ENCODE measurements at places on chromosomes 13 and 19.

DNA sequence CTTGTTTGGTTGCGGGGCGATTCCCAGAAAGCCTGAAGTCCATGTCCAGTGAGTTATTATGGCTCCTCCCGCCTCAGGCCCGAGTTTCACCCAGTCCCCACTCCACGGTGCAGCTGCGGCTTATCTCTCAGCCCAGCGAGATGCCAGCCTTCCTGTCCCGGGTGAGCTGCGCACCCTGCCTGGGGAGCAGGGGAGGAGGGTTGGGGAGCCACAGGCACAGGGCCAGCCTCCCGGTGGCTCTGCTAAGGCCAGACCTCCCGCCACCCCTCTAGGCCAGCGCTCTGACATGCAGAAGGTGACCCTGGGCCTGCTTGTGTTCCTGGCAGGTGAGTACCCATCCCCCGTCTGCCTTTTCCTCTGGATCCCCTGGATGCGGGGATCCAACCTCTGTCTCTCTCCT, 3.5 kb downstream of the FXYD3 start:
- peak overlapping the region; percentile 94 for H3K27ac ChIP-seq
- H3K4me1 ChIP-seq, result peaks cover 62% of the 10 kb centered on the region
- H3K27me3 ChIP-seq, result no peaks in the 10 kb centered on the region
- H3K36me3 ChIP-seq, result no peaks in the 10 kb centered on the region

DNA sequence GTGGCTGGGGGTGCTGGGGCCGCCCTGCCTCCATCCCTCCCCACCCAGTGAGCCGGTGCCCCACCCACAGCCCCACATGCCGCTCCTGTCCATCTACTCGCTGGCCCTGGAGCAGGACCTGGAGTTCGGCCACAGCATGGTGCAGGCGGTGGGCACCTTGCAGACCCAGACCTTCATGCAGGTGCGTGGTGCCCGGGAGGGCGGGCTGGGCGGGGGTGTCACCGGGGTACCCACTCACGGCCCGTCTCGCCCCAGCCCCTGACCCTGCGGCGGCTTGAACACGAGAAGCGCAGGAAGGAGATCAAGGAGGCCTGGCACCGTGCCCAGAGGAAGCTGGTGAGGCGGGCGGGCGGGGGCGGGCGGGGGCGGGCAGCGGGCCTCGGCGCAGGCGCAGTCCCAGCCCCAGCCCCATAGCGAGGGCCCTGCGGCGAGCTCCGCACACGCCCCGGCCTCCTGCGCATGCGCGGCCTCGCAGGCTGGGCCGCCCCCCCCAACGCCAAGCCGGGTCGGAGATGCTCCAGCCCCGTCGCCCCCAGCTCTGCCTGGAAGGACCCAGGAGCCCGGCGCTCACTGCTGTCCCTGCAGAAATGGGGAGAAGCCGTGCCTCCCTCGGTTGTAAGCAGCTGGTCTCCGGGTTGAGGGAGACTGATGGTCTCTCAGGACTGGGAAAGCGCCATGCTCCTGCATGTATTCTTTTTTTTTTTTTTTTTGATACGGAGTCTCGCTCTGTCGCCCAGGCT, 7.7 kb downstream of the ARHGAP45 start:
- H3K27me3 ChIP-seq, result no peaks in the 10 kb centered on the region
- H3K27ac ChIP-seq, result no peak overlapping the region
- H3K4me1 ChIP-seq, result peaks cover 30% of the 10 kb centered on the region
- H3K36me3 ChIP-seq, result no peaks in the 10 kb centered on the region
- H3K4me3 ChIP-seq, result no peak overlapping the region
- DNase-seq, result no peak

GRCh38 chr13:101449790-101450748, 2.4 kb upstream of the ITGBL1 start:
- no peak overlapping the region for H3K4me3 ChIP-seq
- H3K4me1 ChIP-seq, result peaks cover 13% of the 10 kb centered on the region
- H3K36me3 ChIP-seq, result no peaks in the 10 kb centered on the region
- DNase-seq, result no peak

DNA sequence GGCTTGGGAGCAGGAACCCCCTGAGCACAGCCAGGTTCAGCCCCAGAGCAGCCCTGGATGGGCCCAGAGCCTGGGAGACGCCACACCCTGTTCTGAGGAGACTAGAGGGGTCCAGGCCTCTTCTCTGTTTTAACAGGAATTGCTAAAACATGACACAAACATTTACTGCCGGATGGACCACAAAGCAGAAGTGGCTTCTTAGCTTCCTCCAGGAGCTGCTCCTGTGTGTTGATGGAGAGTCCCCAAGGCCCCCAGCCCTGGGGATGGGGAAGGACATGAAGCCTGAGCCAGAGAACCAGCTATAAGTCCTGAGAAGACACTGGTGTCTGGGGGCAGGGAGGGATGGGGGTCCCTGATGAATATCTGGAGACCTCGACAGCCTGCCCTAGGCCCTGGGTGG, 14.6 kb downstream of the CEACAM3 start:
- no peak overlapping the region for H3K27ac ChIP-seq
- H3K27me3 ChIP-seq, result no peaks in the 10 kb centered on the region
- H3K4me3 ChIP-seq, result no peak overlapping the region
- no peaks in the 10 kb centered on the region for H3K4me1 ChIP-seq

DNA sequence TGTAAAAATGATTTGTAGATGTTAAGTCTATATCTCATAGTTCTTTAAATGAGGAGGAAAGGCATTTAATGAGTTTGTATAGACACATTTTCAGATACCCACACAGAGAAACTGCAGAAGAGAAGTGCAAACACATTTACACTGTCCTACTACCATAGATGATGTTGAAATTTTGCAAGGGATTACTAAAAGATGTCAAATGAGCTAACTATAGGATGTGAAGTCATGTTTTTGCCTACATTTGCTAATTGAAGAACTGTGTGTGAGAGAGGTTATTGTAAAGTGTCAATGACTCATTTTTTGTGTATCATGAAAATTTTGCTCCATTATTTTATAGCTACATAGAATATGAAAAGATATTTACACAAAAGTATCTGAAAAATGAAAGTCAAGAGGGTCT, 178.9 kb downstream of the ITGBL1 start:
- no peaks in the 10 kb centered on the region for H3K27me3 ChIP-seq
- H3K4me1 ChIP-seq, result peaks cover 6% of the 10 kb centered on the region
- H3K27ac ChIP-seq, result no peak overlapping the region
- H3K4me3 ChIP-seq, result no peak overlapping the region
- no peaks in the 10 kb centered on the region for H3K36me3 ChIP-seq
- no peak for DNase-seq

DNA sequence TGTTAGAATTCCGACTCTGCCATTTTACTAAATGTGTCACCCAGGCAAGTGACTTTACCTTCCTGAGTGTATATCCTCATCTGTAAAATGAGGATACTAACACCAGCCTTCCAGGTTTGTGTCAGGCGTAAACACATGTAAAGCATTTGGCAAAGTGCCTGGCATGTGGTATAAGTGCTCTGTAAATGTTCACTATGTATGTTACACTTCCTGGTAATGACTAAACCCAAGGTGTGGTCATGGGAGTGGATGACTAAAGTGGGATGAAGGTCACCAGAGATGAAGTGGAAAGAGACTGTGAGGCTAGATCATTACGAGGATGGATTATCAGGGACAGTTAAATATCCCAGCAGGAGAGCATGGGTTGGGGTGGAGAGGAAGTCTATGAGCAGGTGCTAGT, 25.6 kb downstream of the DEDD2 start:
- H3K27ac ChIP-seq, result no peak overlapping the region
- H3K27me3 ChIP-seq, result no peaks in the 10 kb centered on the region
- H3K4me3 ChIP-seq, result no peak overlapping the region
- no peak for DNase-seq

DNA sequence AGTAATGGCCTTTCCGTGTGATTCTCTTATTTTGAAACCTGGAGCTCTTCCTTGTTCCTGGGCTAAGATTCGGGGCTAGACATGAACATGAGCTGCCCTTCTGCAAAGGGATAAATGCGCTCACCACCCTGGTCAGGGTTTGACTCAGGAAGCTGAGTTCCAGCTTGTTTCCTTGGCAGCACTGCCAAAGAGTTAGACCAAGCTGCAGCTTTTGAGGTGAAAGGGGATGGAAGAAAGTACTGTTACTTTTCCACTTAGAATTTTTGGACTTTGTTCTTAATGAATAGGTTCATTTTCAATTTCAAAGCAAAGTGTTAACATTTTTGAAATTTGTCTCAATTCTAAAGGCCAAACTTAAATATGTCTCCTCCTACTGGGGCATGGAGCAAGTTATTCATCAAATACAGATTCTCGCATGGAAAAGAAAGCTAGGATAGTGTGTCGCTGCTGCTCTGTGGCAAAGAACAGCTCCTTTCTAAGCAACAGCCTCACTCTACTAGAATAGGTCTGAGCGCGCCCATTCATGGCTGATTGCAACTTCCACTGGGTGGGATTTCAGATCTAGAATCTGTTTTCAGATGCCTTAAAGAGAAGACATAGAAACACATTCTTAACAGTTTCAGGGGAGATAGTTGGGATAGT, 2.2 kb downstream of the RGCC start:
- no peak for DNase-seq
- peak overlapping the region; percentile 88 for H3K4me3 ChIP-seq
- no peaks in the 10 kb centered on the region for H3K27me3 ChIP-seq
- H3K27ac ChIP-seq, result peak overlapping the region; percentile 76
- no peaks in the 10 kb centered on the region for H3K36me3 ChIP-seq
